ENCODE measurements at places on chromosomes 5 and 9.

DNA sequence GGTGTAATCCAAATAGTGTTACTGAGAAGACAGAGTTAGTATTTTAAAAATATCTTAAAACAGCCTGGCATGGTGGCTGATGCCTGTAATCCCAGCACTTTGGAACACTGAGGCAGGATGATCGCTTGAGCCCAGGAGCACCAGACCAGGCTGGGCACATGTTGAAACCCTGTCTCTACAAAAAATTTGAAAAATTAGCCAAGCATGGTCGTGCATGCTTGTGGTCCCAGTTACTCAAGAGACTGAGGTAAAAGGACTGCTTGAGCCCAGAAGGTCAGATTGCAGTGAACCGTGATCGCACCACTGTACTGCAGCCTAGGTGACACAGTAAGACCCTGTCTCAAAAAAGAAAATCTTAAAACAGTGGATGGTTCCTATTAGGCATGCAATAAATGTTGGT, 12.4 kb downstream of the IFNA1 start:
- DNase-seq = peak; percentile 23

- DNase-seq = peak; percentile 36
Measured at GRCh38 chr5:98839469-98840383, 66.3 kb downstream of the RGMB start.

DNA sequence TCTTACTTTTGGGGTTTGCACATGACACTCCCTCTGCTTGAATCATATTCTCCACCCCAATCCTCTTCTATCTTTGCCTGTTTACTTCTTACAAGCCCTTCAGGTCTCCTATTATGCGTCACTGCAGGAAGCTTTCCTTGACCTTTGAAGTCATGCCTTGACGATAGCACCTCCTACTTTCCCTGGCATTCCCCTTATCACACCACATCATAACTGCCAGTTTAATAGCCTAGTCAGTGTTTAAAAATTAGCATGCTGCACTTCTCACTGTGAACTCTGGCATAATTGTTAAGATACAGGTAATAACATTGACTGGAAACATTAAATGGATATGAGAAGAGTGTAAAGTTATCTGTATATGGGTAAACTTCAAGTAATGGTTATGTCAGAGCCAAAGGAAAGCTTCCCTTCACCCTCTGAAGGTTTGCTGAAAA, 37.1 kb upstream of the CEP120 start:
- peak; percentile 86 for DNase-seq

GRCh38 chr9:69170231-69170630, 3.8 kb upstream of the TJP2 start:
- no peak for DNase-seq

DNA sequence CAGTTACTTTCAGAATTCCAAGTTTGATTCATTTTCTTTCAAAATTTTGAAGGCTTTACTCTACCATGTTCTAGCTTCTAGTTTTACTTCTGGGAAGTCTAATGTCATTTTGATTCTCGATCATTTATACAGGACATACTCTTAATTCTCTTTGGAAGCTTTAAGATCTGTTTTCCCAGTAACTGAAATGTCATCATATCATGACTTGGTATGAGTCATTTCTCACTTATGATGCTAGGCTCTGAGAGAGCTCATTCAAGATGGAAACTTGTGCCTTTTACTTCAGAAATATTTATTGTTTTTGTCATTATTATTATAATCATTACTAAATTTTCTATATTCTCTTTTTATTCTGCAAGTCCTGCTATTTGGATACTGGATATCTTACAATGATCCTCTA, 222.3 kb downstream of the PARP8 start:
- DNase-seq = no peak

- no peak for DNase-seq
Measured at GRCh38 chr5:108715408-108715807, 32.3 kb upstream of the FER start.

DNA sequence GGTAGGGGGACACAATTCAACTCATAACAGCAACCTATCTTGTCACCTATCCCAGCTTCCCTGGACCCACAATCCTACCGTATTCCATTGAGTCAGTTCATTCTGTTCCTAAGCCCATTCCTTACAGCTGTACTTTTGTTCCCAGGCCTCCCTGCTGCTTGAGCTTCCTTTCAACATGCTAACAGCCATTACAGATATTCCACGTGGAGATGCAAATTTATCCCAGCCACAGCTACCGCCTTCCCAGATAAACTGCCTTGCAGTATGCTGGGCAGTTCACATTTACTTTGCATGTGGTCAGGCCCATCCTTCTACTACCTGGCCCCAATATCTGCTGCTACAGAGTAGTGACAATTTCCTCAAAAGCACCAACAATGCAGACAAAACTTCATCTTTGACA, 23.0 kb downstream of the RIGI start:
- DNase-seq = no peak

- DNase-seq = no peak
Measured at GRCh38 chr9:112064871-112065270, 110.2 kb downstream of the SUSD1 start.

DNA sequence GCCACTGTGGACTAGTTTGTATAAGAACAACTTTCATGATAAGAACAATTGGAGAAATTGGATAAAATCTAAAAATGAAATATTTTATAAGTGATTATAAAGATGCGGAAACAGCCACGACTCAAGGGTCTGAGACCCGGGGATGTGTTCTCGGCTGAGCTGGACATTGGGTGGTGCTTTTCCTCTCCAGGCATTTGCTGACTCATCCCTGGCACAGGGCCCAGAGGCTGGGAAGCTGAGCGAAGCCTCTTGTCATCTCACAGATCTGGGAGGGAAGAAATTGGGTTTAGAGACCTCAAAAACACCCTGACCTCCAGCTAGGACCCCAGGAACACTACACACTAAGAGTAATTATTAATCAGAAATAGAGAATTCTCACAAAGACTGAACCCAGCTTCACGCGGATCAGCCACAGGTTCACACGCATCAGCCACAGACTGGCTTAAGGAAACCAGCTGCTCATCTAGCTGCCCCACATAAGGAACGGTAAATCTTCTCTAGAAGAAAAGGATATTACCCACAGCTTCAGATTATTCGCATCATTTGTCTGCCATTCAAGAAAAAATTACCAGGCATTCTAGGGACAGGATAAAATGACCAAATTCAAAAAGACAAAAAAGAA, 2.8 kb upstream of the OR2V1 start:
- peak; percentile 76 for DNase-seq

- peak; percentile 17 for DNase-seq
Measured at GRCh38 chr5:177077335-177077734, 9.4 kb upstream of the FGFR4 start.

DNA sequence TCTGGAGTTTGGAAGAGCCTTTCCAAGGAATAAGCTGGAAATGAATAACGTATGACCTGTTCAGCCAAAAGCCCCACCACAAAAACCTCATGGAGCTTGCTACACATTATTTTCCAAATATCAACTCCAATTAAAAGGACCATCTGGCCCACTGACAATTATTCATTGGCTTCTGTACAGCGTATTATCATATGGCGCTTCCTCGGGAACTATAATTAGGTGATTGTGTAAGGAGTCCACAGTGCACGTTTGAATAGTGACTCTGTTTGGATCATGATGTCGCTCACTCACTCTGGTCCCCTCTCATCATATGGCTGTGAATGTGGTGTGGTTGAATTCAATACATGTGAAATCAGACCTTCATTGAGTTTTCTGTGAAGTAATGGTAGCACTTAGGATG, 52.1 kb downstream of the GDNF start:
- DNase-seq = no peak

DNA sequence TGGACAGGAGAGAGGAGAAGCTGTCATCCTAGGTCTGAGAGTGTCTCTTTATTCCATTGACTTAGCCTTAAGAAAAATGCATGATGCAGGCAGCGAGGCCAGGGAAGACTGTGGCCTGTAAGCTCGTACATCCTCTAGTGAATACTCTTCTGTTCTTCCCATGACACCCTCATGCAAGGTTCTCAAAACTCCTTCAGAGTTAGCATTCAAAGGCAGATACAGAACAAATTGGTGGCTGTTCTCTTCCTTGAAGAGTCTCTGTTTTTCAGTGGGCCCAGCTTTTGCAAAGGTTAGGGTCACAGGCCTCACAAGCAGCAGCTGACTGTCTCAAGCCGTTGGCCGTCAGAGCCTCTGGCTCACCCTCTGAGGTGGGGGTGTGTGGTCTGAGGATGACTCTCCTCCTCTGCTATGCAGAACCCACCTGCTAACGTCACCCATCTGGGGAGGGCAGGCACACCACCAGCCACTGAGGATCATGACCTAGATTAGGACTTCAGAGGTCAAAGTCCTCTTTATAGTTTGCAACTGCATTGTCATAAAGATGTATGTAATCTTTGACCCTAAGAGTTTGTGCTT, 15.1 kb downstream of the ADCY2 start:
- DNase-seq = peak; percentile 24

- DNase-seq = peak; percentile 70
Measured at GRCh38 chr5:142748568-142749249, 21.5 kb upstream of the ARHGAP26 start.

DNA sequence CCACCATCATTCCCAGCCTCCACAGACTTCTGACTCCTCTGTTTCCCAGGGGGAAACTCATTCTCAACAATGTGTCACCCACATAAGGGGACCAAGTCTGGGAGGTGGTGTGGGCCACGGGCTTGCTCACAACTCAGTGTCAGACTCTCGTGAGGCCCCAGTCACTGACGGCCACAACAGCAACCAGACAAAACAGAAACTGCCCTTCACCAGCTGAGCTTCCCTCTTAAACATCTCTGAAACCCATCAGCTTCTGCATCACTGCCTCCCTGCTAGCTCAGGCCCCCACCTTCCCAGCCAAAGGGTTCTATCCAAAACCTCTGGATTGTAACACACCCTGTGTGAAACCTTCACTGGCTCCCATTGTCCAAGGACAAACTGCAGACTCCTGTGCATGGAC, 273.4 kb downstream of the CDK5RAP2 start:
- DNase-seq = no peak

GRCh38 chr9:114051281-114051680, 26.8 kb downstream of the AMBP start:
- DNase-seq = no peak

GRCh38 chr5:158923799-158924551, 175.7 kb downstream of the EBF1 start:
- no peak for DNase-seq

- DNase-seq = no peak
Measured at GRCh38 chr5:67978171-67978570, 237.4 kb upstream of the PIK3R1 start.

DNA sequence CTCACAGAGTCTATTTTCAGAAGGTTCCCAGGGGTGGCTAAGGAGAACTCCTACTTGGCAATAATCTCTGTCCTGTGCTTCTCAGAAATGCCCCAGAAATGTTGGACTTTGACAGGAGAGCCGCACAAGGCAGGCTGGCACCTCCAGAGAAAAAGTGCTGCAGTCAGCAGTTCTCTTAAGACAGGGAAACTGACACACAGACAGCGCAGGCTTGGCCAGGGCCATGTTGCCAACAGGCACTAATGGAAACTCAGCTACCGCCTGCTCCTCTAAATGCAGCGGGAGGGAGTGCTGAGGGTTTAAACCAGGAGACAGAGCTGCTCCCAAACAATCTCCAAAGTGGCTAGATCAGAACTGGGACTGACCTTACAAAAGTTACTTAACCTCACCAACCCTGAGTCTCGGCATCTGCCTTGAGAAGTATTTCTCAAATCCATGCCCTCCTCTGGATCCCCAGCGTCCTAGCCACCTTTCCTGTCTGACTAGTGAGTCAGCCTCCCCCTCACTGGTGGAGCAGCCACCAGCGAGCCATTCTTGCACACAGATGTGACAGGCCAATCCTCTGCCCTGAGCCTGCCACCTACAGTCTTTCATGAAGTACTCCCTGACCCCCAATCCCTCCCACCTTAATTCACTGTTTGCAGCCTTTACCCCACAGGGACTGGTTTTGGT, 186.4 kb downstream of the CDK5RAP2 start:
- peak; percentile 16 for DNase-seq

GRCh38 chr5:139684881-139685749, 37.0 kb downstream of the CXXC5 start:
- DNase-seq = no peak

- no peak for DNase-seq
Measured at GRCh38 chr9:28215536-28216299, 642.4 kb upstream of the C9orf72 start.

DNA sequence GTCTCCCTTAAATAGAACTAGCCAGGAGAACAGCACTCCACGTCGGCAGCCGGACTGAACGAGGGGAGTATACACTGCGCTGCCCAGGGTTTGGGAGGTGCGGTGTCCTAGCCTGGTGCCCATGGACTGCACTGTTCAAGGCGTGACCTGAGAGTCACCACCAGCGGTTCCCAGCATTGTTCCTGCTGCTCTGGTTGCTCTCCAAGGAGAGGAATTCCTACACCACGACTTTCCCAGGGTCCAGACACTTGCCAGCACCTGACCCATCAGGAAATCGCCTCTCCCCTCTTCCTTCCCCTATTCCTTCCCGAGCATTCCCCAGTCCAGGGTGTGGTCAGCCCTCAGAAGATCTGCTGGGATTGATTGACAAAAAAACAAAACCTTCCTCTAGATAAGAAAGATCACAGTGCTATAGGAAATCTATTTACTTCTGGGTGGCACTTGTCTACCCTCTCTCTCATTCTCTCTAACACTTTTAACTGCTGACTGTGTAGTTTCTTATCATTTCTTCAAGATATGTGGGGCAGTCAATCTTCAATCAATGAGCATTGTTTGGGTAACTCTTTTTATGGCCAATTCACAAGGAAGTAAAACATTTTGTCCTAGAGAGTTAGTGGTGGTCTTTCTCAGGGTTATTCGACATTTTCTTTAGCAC, 297.8 kb upstream of the ACTBL2 start:
- peak; percentile 63 for DNase-seq

GRCh38 chr9:11821306-11821975, 871.7 kb upstream of the TYRP1 start:
- DNase-seq = no peak

DNA sequence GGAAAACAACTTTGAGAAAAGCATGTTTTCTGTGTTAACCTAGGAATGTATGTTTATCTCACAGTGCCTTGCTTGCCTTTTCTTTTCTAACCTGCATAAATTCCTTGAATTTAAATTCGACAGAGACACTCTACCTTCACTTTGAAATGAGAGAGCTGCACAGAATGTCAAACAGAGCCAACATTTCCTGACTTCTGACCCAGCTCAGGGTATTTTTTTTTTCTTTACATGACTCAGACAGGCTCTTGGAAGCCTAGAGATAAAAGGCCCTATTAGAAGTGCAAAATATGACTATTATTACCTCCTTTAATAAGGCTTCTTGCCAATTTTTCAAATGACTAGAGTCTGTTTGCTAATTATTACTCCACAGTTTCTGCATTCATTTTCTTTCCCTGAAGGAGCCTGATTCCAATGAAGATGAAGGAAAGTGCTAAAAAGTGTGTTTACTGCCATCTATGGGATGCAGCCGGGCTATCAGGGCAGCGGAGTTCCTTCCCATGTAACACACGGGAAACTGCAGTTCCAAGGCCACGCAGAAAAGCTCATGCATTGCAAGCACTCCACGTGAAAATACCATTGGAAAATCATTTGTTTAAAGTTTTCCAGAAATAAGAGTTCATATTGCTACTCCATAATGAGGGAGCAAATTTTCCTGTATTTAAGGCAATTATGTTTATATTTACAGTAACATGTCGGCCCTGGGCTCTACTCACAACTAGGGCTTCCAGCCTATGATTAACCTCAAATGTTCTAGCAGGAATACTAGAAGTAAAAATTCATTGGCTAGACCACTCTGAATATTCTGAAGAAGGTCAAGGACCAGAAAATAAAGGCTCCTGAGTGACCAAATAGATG, 485.6 kb downstream of the ZSWIM6 start:
- peak; percentile 73 for DNase-seq

Data from kidney tubule cell (primary cell).